Tongue (tissue), 3 donors: ENCODE measurements at places on chromosomes 16 and 17.
A peak's percentile ranks its signal among the peaks of the same experiment; 100 is the strongest.

DNA sequence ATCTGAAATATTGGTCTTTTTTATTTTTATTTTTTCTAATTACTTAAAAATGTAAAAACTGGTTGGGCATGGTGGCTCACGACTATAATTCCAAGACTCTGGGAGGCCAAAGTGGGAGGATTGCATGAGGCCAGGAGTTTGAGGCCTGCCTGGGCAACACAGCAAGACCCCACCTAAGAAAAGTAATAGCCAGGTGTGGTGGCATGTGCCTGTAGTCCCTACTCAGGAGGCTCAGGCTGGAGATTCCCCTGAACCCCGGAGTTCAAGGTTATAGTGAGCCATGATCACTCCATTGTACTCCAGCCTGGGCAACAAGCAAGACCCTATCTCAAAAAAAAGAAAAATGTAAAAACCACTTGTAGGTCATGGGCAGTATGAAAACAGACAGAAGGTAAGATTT, 36.8 kb upstream of the CDH3 start:
- DNase-seq = no peak

GRCh38 chr16:66131895-66132294, 234.6 kb upstream of the CDH5 start:
- no peak for DNase-seq

DNA sequence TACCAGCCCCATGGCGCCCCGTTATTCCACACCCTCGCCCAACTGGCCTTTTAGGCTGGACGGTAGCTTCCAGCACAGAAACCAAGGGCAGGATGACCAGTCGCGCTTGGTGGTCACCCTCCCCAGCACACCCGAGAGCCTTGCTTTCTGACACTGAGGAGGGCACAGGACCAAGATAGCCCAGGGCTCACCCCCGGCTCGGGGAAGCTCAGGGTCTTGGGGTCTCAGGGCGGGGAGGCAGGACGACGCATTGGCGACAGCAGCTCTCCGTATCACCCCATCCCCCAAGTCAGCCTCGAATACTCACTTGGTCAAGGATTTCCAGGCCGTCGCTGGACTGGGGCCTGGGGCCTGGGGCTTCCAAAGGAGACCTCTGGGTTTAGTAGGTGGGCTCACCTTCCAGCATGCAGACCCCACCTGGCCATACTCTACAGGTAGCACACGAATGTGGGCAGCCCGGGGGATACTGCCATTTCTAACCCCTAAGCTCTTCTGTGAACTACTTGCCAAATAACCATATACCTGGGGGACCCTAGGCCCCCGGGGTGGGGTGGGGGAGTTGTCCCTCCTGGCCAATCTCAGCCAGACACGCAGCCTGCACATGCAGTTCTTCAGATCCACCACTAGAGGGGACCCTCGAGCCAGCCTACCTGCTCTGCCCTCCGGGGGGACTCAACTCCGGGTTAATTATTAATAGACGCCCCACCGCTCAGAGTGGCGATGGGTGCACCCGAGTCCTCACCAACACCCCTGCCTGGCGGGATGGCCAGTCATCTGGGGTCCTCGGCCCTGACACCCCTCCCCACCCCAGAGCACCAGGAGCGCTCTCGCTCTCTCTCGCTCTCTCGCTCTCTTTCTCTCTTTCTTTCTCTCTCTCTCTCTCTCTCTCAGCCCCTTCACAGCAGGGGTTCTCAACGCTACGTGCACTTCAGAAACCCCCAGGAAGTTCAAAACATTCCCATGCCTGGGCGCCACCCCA, 30.0 kb downstream of the TBC1D16 start:
- DNase-seq = peak; percentile 70

DNA sequence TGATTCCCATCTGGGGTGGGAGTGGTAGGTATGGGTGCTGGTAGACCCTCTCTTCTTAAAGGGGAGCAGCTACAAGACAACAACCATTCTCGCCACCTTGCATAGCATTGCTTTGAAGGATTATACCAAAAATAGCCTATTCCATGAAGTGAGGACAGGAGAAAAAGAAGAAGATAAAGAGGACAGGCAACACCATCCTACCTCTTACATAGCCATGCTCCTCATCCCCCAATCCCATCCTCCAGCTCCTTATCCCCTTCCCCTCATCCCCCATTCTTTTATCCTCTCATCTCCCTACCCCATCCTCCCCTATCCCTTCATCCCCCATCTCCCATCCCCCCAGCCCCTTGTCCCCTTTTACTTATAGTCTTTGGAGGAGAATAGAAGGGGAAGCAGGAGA, 29.1 kb downstream of the CCDC182 start:
- DNase-seq = no peak

DNA sequence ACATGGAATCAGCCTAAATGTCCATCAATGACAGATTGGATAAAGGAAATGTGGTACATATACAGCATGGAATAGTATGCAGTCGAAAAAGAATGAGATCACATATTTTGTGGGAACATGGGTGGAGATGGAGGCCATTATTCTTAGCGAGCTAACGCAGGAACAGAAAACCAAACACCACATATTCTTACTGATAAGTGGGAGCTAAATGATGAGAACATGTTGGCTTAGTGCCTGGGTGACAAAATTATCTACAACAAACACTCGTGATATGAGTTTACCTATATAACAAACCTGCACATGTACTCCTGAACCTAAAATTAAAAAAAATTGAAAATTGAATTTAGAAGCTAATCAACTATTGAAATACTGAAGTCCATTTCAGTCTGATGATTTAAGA, 6.1 kb downstream of the ANKS4B start:
- no peak for DNase-seq

- DNase-seq = peak; percentile 76
Measured at GRCh38 chr17:51261024-51261963, 948 bp downstream of the UTP18 start.

- DNase-seq = peak; percentile 93
Measured at GRCh38 chr17:82866590-82867191, 26.9 kb upstream of the ZNF750 start.

- no peak for DNase-seq
Measured at GRCh38 chr17:48615963-48616716, 1.0 kb upstream of the HOXB8 start.

DNA sequence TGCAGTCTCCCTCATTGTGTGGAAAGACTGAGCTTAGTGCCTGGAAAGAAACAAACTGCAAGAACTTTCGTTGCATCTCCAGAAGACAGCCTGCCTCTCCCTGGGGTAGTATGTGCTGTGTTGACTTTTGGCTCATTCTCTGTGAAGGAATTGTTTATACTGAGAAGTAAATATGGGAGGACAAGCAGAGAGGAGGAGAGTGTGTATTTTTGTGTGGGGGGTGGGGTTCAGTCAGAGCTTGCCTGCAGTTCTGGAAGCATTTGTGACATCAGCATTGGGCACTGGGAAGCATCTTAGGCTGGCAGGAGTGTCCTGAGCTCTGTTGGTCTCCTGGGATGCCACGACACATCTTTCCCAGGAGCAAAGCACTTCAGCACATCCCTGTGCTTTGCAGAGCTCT, 147.9 kb downstream of the HS3ST3B1 start:
- peak; percentile 27 for DNase-seq

DNA sequence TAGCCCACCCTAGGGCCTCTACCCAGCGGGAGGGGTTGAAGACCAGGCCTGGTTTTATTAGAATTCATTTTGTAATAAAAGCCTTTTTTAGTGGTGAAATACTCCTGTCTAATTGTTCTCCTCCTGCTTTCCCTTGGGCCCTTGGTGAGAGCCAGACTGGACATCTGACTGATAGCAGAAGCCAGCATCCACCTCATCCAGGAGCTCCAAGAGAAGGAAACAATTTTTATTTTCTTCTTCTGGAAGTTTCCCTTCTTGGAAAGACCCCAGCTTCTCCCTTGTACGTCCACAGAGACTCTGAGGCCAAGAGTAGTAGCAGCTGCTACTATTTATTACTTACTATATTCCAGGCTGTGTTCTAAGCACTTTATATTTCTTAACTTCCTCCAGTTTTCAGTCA, 4.0 kb upstream of the PHKG2 start:
- DNase-seq = no peak

DNA sequence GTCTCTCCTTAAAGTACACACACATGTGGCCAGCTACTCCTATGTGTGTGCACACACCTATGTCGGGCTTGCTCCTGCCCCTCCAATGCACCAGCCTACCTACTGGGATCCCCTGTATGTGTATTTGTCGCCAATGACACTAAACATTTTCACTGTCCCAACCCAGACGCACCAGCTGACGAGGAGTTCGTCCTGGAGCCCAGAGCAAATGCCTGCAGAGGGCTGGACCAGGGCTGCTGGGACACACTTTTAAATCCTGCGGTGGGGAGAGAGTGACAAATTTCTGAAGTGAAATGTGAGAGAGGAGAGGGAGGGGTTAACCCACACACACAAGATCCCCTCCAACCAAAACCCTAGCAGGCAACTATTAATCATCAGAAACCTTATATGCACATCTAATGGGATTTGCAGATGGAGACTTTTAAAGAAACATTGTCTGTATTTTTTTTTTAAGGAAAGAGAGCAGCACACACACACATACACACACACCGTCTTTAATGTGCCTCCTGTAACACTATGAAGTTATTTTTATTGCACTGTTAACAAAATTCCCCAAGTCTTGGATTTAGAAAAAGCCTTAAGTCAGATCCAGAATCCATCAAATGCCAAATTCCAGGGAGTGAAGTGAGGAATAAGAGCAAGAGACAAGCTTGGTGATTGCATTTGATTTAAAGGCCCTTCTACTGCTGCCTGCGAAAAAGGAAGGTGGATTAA, at the start of gene MEOX1:
Gene MEOX1, minus strand, starts transcription at position 224 of the 714 bp plus-strand sequence. CDS start 388 bp downstream, outside the sequence.
- peak; percentile 94 for DNase-seq

- DNase-seq = no peak
Measured at GRCh38 chr17:18025945-18026776, 12.8 kb downstream of the ATPAF2 start.

DNA sequence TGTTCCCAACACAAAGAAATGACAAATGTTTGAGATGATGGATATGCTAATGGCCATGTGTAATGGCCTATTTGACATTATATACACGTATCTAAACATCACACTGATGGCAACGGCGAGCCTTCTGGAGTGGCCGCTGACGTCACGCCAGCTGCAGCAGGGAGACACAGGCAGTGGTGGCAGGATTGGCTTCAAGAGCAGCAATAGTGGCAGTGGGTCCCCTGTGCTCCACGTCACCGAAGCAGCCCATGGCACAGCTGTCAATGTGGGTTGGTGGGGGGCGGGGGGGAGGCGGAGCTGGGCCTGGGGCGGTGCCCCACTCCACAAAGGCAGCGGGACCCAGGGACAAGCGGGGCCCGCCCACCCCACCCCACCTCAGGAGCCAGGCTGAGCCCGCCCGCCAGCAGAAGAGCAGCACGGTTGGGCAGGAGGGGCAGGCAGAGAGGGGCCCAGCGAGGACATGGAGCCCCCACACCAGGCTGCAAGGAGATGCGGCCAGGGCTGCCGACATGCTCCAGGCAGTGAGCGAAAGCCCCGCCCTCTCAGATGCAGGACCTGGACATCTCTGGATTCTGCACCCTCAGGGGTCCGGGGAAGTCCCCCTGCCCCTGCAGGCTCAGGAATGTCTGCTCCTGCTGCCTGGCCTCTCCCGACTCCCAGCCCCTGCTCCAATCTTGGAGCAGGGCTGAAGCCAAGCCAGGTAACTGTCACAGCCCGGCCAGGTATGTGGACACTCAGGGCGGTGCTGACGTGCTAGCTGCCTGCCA, 64.6 kb downstream of the USP32 start:
- peak; percentile 2 for DNase-seq

- DNase-seq = peak; percentile 68
Measured at GRCh38 chr16:69834807-69835466, 72.8 kb downstream of the WWP2 start.

DNA sequence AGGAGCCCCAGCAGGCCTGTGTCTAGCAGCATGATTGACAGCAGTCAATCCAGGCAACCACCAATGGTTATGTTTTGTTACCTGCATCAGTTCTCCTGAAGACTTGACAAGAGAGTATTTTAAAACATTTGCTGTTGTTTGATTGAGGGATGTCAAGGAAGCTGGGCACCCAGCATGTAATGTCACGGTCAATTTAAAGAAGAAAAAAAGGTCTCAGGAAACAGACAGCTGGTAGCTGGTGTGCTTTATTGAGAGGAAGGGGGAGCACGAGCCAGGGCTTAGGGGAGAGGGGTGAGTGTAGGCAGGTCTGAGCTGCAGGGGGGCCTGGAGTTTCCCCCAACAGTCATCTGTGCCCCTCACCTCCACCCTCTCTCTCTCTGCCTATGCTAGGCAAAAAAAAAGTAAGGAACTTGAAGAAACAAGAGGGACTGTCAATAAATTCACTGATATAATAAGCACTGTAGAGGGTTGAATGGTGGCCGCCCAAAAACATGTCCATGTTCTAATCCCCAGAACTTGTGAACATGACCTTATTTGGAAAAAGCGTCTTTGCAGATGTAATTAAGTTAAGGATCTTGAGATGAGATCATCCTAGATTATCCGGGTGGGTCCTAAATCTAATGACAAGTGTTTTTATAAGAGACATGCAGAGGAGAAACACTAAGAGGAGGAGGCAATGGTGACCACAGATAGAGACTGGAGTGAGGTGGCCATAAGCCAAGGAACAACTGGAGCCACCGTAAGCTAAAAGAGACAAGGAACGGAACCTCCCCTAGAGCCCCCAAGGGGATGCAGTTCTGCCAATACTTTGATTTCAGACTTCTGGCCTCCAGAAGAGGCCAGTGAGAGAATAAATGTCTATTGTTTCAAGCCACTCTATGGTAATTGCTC, 14.5 kb downstream of the TSPOAP1 start:
- DNase-seq = no peak

DNA sequence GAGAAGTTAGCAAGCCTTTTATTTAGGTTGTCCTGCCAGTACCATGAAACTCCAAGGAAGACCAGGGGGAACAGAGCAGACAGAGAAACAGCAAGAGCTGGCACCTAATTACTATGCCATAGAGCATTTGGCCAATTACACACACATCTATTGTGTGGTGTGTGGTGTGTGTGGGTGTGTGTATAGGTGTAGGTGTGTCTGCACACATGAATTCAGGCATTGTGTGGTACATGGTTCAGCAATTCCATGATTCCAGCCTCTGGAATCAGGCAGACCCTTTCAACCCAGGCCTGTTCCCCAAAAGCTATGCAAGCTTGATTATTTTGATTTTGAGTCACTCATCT, 25.7 kb downstream of the IQCK start:
- DNase-seq = no peak

DNA sequence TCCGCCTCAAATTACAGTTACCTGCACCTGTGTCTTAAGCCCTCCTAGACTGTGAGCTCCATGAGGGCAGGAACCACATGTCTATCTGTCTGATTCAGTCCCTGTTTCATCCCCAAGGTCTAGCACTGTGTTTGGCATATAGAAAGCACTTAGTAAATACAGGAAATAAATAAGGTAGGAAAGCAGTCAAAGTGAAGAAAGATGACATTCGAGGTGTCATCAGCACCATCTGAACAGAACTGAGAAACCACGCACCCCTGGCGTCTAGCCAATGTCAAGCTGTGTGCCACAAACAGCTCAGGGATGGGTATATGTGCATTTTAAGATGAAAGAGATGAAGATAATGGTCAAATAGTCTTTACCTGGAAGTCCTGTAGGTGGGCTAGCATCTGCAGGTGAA, 79.6 kb upstream of the ATP2A3 start:
- no peak for DNase-seq

DNA sequence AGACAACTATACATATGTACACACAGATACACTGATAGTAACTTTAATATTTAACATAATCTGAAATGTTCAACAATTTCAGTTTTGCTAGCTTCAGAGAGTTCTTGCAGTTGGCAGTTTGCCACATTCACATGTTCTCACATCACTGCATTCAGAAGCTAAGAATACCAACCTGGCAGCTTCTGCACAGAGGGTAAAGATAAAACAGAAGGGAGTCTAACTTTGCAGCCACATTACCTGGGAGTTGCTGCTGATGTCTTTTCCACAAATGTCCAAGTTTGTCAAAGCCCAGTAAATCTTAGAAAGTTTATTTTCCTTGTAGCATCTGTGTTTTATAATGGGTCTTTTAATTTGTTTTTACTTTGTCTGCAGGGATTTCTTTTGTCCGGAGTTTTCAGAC, 332.0 kb downstream of the BCAS3 start:
- DNase-seq = peak; percentile 50
